ENCODE measurements at places on chromosomes 12 and 14.

DNA sequence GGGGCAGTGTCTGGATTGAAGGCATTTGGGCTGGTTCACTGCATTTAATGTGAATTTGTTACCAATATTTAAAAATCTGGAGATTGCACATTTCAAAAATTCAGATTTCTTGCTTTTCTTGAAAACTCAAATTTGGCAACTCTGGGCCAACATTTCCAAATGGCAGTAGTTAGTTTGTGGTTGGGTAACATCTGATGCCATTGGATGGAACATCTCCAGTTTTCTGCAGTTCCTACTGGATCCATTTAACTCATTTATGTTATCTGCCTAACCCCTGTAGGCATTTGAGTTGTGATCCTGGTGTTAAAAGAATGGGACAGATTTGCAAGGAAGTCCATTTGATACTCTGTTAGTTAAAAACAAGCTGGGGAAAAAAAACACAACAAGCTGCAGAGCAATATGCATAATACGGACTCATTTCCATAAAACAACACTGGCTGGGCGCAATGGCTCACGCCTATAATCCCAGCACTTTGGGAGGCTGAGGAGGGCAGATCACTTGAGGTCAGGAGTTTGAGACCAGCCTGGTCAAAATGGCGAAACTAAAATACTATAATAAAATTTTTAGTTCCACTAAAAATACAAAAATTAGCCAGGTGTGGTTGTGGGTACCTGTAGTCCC is 7.9 kb downstream of the EIF2B2 start:
- DNase-seq: no peak

GRCh38 chr14:48140804-48141203 is 465.4 kb upstream of the MDGA2 start:
- no peak for DNase-seq

DNA sequence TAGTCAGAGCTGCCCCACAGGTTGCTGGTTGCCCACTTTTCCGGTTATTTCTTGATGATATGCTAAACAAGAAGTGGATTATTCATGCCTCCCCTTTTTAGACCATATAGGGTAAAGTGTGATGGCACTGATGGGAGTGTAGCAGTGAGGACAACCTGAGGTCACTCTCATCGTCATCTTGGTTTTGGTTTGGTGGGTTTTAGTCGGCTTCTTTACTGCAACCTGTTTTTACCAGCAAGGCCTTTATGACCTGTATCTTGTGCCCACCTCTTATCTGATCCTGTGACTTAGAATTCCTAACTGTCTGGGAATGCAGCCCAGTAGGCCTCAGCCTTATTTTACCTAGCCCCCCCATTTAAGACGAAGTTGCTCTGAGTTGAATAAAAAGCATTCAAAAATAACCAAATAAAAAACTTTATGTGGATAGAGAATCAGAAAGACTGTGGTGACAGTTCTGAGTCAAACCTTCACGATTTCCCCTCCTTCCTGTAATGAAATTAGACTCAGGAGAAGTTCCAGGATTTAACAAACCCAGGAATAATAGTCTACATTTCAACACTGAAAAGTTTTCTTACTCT is 144.2 kb downstream of the PAWR start:
- DNase-seq: peak; percentile 48

- DNase-seq: no peak
Observed at GRCh38 chr12:123134271-123134671, 16.6 kb downstream of the PITPNM2 start.

- no peak for DNase-seq
Observed at GRCh38 chr12:29783773-29784666, at the start of gene TMTC1. TMTC1 (minus strand) TSS chr12:29783942; CDS start chr12:29783751, 191 bp downstream.

- no peak for DNase-seq
Observed at GRCh38 chr14:30874120-30874998, at the start of gene COCH. COCH (plus strand) TSS chr14:30874559; CDS start chr14:30874939, 380 bp downstream.

Measured in foreskin keratinocyte (primary cell).